DMS 273 treated with DMSO at 0.1 percent for 48 hours (cell line): ENCODE measurements at places on chromosomes 2 and 18.

GRCh38 chr18:59272891-59273758 lies at the start of gene RAX:
TSS of gene RAX (minus strand) at chr18:59273454. CDS start at chr18:59273206, 248 bp downstream.
- peak; percentile 29 for DNase-seq

DNA sequence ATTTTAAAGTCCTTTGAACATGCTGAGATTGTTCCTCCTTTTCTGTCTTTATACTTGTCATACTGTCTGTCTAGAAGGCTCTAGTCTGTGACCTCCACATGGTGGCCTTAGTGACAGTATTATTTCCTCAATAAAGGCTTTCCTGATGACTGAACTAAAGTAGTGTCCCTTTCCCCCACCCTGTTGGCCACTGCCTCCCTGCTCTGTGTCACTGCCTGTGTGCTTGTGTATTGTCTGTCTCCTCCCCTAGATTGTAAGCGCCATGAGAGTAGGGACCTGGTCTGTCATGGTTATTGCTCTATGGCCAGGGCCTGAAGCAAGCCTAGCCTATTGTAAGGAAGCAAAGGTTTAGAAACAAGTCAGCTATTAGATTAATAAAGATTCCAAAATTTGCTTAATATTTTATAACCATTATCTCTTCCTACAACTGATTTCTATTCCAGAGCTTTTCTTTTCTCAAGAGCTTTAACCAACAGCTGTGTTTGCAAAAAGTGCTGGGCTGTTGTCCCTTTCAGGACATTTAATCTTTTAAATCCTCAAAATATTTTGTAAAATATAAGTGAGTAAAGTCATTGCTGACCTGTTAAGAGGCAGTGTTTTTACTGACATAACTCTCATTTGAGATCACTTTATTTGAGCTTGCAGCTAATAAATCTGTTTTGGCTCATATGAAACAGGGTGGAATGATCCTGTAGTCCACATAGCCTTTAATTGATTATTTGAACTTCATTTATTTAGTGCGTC lies 35.5 kb downstream of the DIS3L2 start:
- DNase-seq: no peak

DNA sequence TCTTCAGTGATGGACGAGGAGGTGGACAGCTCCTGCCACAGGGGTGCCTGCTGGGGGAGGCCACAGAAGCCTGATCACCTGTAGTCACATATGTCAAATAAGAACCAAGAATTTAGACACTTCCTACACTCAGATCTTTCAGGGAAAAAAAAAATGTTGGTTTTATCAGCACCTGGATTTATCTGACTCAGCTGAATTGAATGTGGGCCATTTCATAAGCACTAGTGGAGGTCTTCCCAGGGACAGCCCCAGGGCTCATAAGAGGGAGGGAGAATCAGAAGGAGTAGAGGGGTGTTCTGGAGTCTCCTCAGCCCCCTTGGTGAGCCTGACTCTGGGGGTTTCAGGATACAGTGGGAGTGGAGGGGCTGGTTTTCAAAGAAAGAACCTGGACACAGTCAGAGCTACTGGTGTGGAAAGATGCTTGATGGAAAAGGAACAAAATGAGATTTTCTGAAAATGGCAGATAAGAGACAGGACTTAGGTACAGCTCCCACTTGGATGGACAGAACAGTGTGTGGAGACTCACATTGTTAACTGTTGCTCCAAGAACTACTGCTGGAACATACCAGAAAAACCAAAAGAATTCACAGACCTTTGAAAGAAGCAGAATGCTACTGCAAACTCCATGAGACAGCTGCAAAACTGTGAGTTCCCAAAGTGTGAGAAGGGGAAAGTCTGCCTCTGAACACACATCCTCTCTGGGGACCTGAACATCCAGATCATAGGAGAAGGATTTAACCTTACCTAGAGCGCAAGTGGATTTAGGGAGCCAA lies 45.4 kb downstream of the LCT start:
- no peak for DNase-seq

DNA sequence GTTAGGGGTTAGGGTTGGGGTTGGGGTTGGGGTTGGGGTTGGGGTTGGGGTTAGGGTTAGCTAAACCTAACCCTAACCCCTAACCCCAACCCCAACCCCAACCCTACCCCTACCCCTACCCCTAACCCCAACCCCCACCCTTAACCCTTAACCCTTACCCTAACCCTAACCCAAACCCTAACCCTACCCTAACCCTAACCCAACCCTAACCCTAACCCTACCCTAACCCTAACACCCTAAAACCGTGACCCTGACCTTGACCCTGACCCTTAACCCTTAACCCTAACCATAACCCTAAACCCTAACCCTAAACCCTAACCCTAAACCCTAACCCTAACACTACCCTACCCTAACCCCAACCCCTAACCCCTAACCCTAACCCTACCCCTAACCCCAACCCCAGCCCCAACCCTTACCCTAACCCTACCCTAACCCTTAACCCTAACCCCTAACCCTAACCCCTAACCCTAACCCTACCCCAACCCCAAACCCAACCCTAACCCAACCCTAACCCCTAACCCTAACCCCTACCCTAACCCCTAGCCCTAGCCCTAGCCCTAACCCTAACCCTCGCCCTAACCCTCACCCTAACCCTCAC lies 24.1 kb upstream of the RABL2A start:
- DNase-seq: no peak

- DNase-seq: no peak
Measured at GRCh38 chr18:35880788-35881455, 91.6 kb upstream of the RMP24 start.

- DNase-seq: no peak
Measured at GRCh38 chr18:57002627-57003026, 144.3 kb upstream of the BOD1L2 start.
